ENCODE measurements at places on chromosomes 11 and 22. TPM values are rescaled to one million over a fixed set of nuclear protein-coding genes. Genes with fewer than 3 reads are reported as not detected.

DNA sequence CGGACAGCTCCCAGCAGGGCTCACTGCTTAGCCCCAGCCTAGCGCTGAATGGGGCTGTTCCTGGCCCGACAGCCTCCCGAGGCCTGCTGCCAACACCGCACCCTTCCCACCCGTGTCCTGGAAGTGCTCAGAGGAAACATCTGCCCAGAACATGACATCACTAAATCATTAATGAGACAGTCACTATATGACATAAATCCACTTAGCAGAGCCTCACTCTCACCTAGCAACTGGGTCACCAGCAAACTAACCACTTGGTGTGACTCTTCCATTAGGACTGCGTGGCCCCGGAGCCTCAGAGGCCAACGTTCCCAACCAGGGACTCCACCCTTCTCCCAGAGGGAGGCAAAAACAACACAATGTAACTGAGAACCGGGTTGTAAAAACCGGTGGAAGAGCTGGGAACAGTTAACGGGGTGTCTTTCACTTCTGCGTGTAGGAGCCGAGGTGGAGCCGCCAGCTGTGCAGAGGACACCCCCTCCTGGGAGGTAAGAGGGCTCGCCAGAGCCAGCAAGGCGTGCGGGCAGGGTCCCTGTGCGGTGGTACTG is 21.4 kb upstream of the PACSIN2 start:
- no peak for DNase-seq

DNA sequence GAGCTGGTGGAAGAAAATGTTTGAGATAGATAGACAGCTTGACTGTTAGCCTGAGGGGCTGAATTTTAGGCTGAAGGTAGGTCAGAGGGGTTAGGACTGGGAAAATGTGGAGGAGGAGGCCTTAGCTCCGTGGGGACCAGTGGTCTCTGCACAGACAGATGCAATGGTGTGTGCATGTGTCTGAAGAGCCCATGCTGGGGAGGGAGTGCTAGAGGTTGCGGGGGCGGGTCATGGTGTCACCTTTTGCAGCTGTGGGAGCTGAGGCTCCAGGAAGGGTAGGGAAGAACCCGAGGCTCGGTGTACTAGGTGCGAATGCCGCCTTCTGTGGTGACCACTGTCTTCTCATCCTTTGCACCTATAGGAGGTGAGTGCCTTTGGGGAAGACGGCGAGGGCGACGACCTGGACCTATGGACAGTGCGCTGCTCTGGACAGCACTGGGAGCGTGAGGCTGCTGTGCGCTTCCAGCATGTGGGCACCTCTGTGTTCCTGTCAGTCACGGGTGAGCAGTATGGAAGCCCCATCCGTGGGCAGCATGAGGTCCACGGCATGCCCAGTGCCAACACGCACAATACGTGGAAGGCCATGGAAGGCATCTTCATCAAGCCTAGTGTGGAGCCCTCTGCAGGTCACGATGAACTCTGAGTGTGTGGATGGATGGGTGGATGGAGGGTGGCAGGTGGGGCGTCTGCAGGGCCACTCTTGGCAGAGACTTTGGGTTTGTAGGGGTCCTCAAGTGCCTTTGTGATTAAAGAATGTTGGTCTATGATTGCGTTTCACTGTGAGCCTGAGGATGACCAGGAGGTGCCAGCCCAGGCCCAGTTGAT is 1.6 kb downstream of the SDF2L1 start:
- DNase-seq = no peak

Gene TEF
- polyA plus RNA-seq = 20.4 TPM

- DNase-seq = no peak
Observed at GRCh38 chr11:107157146-107157808, 139.0 kb upstream of the GUCY1A2 start.

GRCh38 chr11:6611963-6612212 is 128 bp downstream of the TAF10 start:
- no peak for DNase-seq

DNA sequence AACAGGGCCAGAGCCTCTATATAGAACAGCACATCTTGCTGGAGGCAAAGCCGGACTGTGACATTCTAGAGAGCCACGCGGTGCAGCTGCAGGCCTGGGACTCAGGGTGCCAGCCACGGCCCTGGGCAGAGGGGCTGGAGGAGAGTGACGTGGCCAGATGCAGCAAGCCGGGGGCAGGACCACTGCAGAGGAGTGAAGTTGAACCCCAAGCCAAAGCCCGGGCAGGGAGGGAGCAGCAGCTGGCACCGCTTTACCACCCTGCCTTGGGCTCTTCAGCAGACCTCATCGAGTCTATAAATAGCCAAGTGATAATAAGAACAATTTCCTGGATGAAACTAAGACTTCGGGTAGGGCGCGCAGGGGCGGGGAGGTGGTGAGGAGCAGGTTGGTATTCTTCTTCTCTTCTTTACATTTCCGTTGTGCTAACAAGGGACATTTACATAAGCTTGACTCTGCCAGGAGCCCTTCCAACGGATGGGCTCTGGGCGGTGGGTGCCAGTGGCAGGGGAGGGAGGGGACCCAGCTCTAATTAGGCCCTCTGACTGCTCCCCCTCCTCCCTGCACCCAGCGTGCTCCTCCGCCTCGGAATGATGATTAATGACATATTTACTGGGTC is 110.2 kb downstream of the ST3GAL4 start:
- no peak for DNase-seq

DNA sequence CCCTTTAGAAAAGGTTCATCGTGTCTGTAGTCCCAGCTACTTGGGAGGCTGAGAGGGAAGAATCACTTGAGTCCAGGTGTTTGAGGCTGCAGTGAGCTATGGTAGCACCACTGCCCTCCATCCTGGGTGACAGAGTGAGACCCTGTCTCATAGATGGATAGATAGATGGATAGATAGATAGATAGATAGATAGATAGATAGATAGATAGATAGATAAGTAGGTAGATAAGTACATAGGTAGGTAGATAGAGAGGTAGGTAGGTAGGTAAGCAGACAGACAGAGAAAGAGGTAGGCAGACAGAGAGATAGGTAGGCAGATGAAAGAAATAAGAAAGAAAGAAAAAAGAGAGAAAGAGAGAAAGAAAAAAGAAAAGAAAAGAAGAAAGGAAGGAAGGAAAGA is 156.4 kb downstream of the GRIK4 start:
- DNase-seq = no peak

- DNase-seq = no peak
Observed at GRCh38 chr22:17402293-17402692, 33.0 kb downstream of the CECR2 start.

DNA sequence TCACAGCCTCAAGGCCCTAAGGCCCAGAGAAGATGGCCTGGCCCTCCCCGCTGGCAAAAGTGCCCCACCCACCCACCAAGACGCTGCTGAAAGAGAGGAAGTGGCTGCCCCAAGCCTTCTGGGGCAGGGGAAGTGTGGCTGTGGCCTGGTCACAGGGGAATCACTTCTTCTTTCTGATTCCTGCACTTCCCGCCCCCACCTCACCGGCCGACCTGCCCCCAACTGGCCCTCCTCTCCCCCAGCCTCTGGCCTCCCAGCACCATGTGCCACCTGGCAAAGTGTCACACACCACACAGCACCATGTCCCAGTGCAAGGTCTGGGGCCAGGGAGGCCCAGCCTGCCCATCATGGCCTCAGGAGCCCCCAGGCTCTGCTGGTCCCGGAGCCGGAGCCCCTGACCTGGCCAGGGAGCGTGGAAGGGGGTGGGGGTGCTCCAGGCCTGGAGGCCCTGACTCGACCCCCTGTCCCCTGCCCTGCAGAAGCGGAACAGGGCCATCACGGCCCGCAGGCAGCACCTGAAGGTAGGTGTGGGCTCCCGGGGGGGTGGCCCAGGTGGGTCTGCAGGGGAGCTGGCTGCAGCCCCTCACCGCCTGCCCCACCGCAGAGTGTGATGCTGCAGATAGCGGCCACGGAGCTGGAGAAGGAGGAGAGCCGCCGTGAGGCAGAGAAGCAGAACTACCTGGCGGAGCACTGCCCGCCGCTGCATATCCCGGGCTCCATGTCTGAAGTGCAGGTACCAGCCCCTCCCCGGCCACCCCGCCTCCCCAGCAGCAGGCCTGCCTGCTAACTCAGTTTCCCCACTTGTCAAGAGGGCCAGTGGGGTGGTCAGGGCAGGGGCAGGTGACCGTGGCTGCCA is 1.4 kb downstream of the TNNI2 start:
- no peak for DNase-seq

DNA sequence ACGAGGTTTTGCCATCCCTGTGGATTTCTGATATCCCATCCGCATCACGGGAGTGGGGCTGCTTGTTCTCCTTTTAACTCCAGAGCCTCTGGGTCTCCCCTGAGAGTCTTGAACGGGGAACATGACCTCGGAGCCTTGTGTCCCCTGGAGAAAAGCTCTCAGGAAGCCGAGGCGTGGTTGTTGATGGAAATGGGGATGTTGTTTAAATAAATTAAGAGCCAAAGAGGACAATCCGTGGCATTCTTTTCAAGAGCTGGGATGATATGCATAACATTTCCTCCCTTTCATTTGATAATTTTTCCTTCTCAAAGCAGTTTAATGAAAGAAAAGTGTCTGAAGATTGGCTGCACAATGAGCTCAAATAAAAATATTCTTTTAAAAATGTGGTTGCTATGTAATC is 14.2 kb downstream of the TSPAN18 start:
- DNase-seq = no peak

Gene CERK
- 53.7 TPM for polyA plus RNA-seq

Gene KCNA4
- 1.5 TPM for polyA plus RNA-seq

Gene NEFH
- 2.0 TPM for polyA plus RNA-seq

Gene ART1
- not detected for polyA plus RNA-seq

Gene MS4A7
- polyA plus RNA-seq = not detected

- DNase-seq = no peak
Observed at GRCh38 chr11:58494101-58494500, 13.8 kb downstream of the OR5B21 start.

Measured in cardiac muscle cell (in vitro differentiated cells and primary cell).